T-helper 2 cell (primary cell): ENCODE measurements at places on chromosomes 3 and 15.
A peak's percentile ranks its signal among the peaks of the same experiment; 100 is the strongest.

- no peak for DNase-seq
Observed at GRCh38 chr3:107938143-107938542, 152.7 kb downstream of the CD47 start.

DNA sequence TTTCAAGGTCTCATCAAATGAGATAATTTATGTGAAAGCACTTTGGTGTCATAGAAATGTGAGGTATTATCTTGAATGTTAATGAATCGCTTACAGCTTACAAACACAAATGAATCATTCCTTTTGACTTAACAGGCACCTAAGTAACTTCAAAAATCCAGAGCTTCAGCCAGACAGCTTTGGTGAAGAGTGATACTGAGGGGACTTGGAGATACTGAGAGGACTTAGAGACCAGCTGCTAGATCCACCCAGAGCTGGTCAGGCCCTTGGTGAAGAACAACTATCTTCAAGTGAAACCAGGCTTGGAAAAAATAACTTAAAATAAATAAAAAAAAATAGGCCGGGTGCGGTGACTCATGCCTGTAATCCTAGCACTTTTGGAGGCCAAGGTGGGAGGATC lies 16.2 kb upstream of the ZFYVE19 start:
- DNase-seq: no peak

DNA sequence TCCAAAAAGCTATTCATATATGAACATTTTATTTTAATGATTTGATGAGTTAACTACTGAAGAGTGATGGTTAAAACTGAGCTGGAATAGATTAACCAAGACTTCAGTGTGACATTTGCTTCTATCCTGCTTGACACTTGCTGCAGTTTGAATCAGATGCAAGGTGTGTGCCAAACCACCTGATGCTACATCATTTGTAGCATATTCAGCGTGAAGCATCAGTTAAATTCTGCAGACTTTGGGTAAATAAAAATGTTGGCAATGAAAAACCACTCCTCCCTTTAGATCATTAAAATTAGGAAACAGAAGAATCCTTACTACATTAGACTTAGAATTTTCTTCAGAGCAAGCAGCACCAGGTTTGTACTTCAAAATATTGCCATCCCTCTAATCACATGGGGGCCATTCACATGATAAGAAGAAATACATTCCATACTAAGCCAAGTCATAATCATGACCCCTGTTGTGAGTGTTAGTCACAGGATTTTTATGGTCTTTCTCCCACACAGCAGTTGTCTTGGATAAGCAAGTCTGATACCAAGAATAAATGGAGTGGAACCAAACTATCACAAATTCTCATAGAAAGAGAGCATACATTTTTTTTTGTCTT lies 160.7 kb upstream of the TNIK start:
- no peak for DNase-seq

DNA sequence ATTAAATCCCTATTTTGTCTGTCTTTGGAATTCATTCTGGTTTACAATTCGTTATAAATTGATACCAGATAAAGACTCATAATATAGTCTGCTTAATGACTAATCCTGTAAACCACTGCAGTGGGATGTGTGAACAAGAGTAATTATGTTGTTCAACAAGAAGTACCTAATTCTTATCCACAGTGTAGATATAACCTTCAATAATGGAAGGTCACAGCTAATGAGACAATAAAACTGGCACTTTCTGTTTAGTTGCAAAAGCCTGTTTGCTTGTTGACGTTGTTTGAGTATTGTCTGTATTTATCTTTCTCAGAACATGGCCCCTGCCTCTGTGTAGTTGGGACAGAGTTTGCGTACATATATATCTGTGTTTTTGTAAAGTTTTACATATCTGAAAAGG lies 26.7 kb downstream of the PIAS1 start:
- DNase-seq: no peak

DNA sequence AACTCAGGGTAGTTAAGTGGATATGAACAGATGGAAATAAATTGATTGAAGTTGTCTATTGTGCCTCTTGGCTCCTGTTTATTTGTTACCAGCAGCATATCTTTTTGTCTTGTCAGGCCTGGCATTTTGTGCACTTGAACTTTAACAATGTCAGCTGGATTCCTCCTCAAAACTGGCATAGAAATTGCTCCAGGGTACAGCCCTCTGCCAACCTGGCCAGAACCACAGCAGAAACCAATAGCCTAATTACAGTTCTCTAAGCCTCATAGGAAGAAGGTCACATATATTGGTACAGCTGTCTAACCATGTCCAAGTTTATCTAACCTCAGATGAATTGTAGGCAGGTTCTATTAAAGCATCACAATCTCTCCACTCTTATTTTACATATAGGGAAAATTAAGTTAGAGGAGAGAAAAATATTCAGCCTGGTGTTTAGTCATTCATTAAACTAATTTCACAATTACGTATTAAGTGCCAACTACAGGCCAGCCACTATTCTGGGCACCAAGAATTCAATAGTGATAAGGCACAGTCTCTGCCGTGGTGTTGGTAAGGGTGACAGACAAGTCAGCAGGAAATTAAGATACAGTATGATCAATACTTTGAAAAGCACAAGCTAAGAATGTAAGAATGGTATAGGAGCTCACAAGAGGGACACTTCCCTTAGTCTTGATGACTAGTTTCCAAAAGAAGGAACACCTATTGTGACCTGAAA lies 452.9 kb upstream of the NECTIN3 start:
- no peak for DNase-seq

- no peak for DNase-seq
Observed at GRCh38 chr15:90681480-90681879, 35.7 kb upstream of the BLM start.

GRCh38 chr3:13420831-13421765 lies 976 bp upstream of the NUP210 start:
- DNase-seq: peak; percentile 79

- no peak for DNase-seq
Observed at GRCh38 chr15:29887721-29888120, 65.5 kb upstream of the TJP1 start.
